Activated naive CD8-positive, alpha-beta T cell treated with anti-CD3 and anti-CD28 coated beads, Interleukin-2, amount 10 ng/mL, durations not matched to agents 7 days and 5 days (primary cell): ENCODE measurements at places on chromosomes 5 and 9.

DNA sequence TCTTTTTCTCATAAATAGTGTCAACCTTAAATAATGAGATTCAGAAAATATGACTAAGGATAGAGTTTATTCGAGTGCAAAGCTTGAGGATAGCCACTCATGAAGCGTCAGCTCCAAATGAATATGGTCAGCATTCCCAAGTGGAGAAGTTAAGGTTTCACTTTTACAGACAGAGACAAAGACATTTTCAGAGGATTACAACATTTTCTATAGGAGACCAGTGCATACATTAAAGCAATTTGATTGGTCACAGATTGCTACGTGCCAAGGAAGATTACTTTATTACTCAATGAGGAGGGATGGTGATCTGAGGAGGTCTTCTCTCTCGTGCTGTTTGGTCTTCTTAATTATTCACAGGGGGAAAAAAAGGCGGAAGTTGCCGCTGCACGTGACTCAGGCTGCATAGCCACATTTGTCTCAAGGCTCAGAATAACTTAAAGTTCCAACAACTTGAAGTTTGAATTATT, 60.1 kb upstream of the SPATA31C2 start:
- DNase-seq: no peak

DNA sequence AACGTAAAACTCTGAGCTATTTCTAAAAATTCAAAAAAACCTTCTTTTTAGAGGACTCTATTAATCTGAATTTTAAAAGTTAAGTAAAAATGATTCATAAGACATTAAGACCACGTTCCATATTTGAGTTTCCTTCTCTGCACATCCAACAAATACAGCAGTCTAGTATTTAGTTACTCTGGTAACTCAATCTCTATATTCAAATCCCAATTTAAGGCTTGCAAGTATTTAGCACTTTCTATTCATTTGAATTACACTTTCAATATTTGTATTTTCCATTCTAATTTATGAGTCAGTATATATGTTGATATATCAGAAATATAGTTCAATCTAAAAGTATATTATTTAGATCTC, 17.7 kb downstream of the RFX3 start:
- DNase-seq: no peak

DNA sequence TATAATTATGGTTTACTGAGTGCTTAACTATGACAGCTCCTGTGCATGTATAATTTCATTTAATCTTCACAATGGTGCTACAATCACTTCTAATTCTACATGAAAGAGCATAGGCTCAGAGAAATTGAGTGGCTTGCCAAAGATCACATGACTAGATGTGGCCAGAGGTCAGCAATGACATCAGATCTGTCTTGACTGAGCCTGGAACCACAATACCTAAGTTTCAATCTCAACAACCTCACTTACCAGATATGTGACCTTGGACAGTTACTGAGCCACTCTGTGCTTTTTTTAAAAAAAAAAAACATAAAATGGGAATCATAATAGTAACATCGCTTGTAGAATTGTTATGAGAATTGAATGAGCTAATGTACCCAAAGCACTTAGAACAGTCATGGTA, 130.7 kb downstream of the TRIM32 start:
- DNase-seq: no peak

GRCh38 chr5:179732918-179733771, 523 bp downstream of the MAML1 start:
- DNase-seq: no peak

DNA sequence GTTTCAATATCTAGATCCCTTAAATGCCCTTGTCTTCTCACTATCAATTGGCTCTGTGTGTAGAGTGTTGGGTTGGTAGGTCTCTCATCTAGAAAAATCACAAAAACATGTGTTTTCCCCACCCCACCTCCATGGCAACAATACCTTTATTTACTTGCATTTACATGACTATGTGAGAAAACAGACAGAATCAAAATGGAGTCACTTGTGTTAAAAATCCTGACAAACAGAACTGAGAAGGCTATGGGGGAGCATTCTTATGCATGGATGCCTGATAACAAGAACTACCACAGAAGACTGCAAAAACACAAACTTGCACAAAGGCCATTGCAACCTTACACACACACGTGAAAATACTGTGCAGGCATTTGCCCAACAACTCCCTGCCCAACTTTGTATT, 1352.9 kb upstream of the CDH9 start:
- DNase-seq: no peak

- DNase-seq: no peak
Measured at GRCh38 chr5:52767766-52768480, 19.8 kb upstream of the ITGA1 start.

DNA sequence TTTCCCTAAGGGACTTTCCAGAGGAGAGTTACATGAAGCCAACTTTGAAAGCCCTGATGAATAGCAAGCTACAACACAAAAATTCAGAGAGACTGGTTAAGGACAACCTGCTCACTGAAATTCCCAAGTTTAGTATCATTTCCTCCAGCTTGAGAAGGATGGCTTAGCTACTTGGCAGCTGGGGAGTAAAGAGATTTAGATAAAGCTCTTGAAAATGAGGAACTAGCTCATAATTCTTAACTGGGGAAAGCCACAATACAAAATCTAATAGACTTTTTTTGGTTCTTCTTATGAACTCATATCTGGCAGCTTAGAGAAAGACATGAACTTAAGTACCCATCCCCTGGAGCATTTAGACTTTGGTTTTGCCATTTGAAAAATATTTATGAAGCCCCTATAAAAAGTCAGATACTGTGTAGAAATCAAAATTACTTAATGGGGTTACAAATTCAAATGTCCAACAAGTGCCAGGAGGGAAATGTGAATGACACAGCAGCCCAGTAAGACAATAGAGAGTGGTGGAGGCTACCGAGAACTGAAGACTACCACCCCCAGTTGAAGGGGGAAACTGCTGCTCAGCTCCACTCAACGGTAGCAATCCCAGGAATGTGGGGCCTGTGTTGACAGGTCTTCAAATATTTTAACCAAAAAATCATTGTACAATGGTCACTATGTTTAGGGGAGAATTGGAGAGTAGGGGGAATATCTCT, 79.4 kb upstream of the ADRB2 start:
- no peak for DNase-seq

DNA sequence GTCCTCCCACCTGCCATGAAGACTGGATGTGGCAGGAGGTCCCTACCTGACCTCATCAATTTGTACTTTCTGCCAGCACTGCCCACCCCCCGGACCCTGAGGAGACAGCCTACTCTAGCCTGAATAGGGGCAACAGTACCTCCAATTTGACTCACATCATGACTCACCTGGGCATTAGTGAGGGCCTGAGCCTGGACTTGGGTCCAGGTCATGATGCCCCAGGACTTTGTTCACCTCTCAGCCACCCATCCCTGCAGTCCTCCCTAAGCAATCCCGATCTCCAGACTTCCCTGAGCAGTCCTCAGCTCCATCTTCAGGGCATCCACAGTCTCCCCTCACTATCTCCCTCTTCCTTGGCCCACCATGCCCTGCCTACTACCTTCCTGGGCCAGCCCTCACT, 28.1 kb downstream of the KIF2A start:
- DNase-seq: no peak

- no peak for DNase-seq
Measured at GRCh38 chr9:120712539-120713031, 1.7 kb downstream of the MEGF9 start.

- no peak for DNase-seq
Measured at GRCh38 chr9:93133681-93134014, 403 bp downstream of the NINJ1 start.

DNA sequence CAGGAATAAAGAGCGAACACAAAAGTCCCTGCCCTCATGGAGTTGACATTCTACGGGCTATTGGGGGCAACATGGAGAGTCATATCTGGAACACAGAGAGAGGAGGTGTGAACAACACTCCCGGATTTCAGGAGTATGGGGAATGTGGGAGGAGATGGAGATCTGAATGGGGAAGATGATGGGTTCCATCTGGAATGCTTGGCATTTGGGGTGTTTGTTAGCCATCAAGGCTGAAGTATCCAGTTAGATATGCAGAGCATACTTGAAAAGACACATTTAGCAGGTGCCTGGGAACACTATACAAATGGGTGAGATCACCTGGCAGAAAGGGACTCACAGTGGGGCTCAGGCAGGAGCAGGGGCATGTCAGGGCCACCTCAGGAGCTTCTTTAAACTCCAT, 61.1 kb downstream of the EGFLAM start:
- no peak for DNase-seq

- no peak for DNase-seq
Measured at GRCh38 chr5:39189292-39189955, 29.9 kb downstream of the FYB1 start.

DNA sequence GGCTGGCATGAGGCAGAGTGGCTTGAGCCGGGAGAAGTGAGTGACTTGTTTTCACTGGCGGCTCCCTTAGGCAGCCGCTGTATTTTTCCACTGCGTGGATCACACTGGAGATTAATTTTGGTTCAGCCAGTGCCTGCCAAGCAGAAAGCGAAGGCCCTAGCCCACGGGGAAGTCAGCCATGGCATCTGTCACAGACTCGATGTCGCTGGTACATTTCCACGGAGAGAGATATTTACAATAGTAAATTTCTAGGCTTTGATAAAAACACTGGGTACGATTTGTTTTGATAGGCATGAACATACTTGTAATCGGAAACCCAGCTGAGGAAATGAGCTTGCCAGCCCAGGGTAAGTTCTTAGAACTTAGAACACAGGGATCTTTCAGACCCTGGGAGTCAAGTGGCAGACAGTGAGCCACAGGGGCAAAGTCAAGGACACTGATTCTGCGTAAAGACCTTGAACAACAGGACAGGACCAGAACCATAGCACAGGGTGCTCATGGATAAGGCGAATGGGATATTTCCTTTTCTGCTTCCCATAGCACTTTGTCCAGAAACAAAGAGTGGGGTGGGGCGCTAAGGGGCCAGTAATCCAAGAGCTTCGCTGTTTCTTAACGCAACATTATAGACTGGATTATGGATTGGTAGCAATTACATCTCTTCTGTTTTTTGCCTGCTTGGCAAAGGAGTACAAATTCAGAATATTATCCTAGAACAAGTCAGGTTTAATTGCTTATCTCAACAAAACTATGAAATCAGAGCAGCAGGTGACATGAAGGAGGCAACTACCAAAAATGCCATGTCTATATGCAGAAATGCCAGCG, 4.5 kb downstream of the DUSP1 start:
- DNase-seq: no peak

DNA sequence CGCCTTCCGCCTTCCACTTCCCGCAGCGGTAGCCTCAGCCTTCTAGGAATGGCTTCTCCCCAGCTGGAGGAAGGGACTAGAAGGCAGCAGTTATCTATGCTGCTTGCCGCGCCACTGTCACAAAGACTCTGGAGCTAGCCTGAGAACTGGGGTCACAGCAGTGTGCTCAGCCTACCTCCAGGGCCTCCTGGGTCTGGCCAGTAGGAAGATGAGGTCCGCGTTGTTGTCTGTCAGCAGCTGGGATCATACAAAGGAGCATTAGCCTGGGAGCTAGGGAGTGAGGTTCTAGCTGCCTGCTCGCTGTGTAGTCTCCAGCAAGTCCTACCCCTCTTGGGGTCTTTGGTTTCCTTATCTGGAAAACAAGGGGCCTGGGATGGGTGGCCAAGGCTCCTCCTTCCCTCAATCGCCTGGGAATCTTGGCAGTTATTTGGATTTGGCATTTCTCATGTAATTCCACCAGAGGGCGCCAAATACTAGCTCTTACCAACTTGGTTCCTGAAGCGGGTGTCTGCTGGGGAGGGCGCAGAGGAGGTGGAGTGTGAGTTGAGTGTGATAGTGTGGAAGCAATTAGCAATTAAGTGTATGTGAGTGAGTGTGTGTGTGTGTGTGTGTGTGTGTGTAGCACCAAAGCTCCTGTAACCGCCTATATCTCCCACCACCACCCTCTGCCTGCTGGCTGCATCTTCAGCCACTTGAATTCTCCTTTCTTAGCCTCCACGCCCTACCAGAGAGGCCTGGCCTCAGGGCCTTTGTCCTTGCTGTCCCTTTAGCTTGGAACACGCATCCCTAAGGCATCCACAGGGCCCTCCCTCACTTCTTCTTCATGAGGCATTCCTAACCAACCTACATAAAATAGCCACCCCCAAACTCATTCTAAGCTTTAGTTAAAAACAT, 97.1 kb downstream of the ENTREP1 start:
- DNase-seq: peak; percentile 33

- DNase-seq: no peak
Measured at GRCh38 chr9:30410273-30410672, 1974.2 kb upstream of the ACO1 start.

- no peak for DNase-seq
Measured at GRCh38 chr9:18473652-18474279, at the start of gene ADAMTSL1. Gene ADAMTSL1 (plus strand): TSS chr9:18474153. CDS start chr9:18474233, 80 bp downstream.

GRCh38 chr5:166961028-166961427, 1330.4 kb upstream of the WWC1 start:
- no peak for DNase-seq

GRCh38 chr5:80592761-80593160, 22.7 kb upstream of the ANKRD34B start:
- no peak for DNase-seq

GRCh38 chr5:169745441-169746146, 108.5 kb downstream of the DOCK2 start:
- no peak for DNase-seq

DNA sequence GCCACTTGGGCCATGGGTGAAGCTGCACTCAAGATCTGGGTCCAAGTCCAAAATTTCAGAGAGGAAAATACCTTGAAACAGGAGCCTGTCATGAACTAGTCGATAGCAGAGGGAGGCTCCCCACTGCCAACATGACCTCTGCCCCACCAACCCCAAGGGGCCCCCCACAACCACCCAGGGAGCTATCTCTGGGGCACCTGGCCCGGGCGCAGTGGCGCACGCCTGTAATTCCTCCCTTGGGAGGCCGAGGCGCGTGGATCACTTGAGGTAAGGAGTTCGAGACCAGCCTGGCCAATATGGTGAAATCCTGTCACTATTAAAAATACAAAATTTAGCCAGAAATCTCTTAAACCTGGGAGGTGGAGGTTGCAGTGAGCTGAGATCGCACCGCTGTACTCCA, 20.1 kb upstream of the HMCN2 start:
- no peak for DNase-seq

GRCh38 chr5:56140073-56140472, 93.1 kb downstream of the ANKRD55 start:
- DNase-seq: no peak
